Activated CD4-positive, alpha-beta T cell treated with anti-CD3 and anti-CD28 coated beads, Interleukin-2, amount 10 ng/mL, durations not matched to agents 24 days and 14 days (primary cell): ENCODE measurements at places on chromosomes 1 and 21. TPM values are rescaled to one million over a fixed set of nuclear protein-coding genes. Genes with fewer than 3 reads are reported as not detected.

The ESPN gene
- total RNA-seq: 0.49 and 1.3 TPM in 2 replicates

The GJA4 gene
- not detected in 2 replicates for total RNA-seq

The RIPK4 gene
- not detected in 2 replicates for total RNA-seq

The RORC gene
- total RNA-seq: 1.0 and 1.3 TPM in 2 replicates

The UMODL1 gene
- total RNA-seq: not detected in 2 replicates

The PRKAA2 gene
- total RNA-seq: not detected in 2 replicates

The FCN3 gene
- total RNA-seq: not detected in 2 replicates

The FAM163A gene
- total RNA-seq: not detected in 2 replicates

The DNAJC28 gene
- 0.09 and 0.12 TPM in 2 replicates for total RNA-seq

The DNASE2B gene
- not detected in 2 replicates for total RNA-seq

The PADI1 gene
- not detected in 2 replicates for total RNA-seq
